Activated CD8-positive, alpha-beta memory T cell treated with anti-CD3 and anti-CD28 coated beads for 1 hour (primary cell): ENCODE measurements at places on chromosomes 1 and 21.

- DNase-seq = no peak
These were observed 326.4 kb upstream of the ADAMTS5 start for GRCh38 chr21:27293239-27293638.

DNA sequence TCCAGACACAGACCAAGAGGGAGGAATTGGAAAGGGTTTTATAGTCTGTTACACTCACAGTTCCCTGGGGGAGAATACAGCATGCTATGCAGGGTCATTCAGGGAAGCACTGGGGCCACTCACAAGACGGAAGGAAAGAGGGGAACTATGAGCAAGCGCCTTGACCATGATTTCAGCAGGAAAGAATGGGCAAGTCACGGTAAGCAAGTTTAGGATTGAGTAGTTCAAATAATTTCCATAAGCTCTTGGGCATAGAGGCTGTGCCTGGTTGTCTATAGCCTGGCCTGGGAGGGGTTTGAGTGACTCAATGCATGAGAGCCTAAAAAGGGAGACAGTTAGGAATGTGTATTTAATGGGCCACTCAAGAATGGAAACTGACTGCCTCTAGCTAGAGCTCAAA is 176.7 kb downstream of the TTLL7 start:
- DNase-seq = no peak

DNA sequence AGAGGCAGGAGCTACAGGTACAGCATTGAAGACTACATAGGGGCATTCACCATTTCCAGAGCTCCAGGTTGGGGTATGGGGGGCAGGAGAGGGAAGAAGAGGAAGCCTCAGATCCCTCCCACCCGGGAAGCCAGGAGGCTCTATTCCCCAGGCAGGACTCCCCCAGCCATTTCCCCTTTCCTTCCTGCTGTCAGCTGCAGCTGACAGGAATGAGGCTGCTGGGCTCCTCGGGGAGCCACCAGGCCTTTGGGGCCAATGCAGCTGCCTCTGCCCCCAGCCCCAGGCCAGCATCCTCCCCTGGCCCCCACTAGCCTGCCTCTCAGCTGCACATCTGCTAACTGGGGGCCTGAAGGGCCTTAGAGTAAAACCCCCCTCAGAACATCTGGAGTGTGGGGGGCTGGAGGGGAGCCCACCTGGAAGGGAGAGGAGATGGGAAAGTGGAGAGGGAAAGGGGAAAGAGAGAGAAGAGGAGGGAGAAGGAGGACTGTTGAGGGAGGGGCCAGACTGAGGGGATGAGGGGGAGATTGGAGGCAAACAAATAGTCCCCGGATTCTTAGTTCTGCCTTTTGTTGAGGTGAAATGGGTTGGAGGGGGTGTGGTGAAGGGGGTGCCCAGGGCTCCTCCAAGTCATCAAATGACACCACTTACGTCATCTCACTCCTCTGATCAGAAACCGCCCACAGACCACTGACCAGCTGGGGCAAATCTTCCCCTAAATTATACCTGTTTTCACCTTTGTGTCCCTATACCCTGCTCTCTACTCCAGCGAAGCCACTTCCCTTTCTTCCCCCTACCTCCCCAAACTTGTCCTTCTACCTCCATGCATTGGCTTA is 58.0 kb downstream of the LGR6 start:
- no peak for DNase-seq

DNA sequence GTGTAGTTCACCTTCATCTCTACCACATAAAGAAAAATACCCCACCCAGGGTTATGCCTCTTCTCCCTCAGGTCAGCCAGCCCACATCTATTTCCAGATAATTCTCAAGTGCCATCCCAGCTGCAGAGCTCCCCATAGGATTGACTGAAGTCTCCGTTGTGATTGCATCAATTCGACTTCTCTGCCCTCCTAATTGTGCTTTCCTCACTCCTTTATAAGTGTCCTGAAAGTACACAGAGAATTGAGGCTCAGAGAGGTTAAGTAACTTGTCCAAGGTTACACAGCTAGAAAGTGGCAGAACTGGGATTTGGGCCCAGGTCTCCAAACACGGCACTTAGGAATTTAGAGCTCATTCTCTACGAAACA is 15.0 kb downstream of the ZSWIM5 start:
- DNase-seq = no peak

GRCh38 chr1:209218981-209219380 is 364.5 kb upstream of the CAMK1G start:
- DNase-seq = no peak

GRCh38 chr1:186689907-186690306 is 9.7 kb upstream of the PTGS2 start:
- DNase-seq = no peak

DNA sequence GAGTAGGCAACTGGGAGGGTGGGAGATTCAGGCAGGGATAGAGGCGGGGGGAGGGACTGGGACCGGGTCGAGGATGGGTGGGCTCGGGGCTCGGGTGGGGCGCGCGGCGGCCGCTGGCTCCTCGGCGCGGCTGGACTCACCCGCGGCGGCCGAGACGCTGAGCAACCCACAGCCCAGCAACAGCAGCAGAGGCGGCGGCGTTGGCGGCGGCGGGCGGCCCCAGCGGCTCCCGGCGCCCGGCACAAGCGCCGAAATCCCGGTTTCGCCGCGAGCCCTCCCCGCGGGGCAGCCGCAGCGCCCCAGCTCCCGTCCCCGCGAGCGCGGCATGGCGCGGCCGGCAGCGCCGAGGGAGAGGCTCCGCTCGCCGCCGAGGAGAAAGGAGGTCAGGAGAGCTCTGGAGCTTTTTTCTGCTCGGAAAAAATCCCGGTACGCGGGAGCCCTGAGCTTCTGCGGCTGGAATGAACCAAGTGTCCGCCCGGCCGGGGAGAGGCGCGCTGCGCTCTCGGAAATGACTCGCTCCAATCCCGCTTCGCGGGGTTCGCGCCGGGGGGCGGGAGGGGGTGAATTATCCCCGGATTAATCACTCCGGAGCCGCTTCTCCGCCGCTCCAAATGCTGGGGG is at the start of gene CSMD2:
Gene CSMD2 (minus strand): TSS at position 460 of the 621 bp plus-strand sequence. CDS start 133 bp downstream, at position 327.
- DNase-seq = no peak

GRCh38 chr1:70916034-70916427 is 131.6 kb downstream of the PTGER3 start:
- no peak for DNase-seq

DNA sequence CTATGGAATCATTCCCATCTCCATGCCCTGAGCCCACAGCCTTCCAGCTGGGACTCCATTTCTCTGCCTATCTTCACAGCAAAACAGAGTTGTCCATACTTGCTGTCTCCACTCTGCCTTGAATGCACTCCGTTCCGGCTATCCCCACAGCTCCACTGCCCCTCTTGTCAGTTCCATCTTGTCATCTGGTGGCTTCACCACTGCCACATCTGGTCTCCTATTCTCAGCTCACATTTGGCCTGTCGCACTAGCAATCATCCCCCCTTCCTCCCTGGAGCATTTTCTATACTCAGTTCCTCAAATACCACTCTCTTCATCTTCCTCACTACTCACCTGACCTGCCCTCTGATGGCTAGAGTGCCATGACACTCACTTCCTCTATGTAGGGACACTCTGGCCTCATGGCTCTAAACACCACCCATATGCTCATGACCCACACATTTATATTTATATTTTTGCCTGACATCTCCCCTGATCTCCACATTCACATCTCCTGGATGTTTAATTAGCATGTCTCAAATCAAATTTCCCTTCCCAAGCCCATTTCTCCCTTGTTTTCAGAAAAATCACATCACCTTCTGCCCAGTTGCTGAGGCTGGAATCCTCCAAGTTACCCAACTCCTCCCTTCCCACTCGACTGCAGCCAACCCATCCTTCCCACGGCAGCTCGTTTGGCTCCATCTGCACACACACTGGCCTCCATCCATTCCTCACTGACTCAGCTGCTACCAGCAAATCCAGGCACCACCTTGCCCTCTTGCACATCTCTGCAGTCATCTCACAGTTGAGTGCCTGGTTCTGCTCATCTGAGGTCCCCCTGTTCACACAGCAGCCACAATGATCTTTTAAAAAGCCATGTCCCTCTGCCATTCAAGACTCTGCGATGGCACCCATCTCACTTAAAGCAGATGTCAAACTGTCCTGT is 6.1 kb downstream of the ZNF692 start:
- DNase-seq = no peak

- DNase-seq = no peak
These were observed 44.1 kb upstream of the WLS start for GRCh38 chr1:68276448-68276847.

DNA sequence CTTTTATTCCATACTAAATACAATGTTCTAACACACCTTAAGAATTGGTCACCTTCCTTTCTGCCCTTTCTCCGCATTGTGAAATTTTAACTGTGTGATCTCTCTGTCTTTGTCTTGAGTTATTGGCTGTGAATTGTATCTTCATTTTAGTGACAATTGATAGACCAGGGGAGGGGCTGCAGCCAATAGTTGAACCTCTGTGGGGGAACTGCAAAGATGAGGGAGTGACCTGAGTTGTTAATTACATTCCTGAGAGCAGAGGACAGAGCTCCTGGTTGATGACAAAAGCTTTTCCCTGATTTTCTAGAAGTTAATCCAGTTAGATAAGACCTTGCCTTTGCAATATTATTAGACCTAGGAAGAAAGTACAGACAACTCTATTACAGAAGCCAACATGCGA is 1535.7 kb downstream of the BRINP3 start:
- no peak for DNase-seq

DNA sequence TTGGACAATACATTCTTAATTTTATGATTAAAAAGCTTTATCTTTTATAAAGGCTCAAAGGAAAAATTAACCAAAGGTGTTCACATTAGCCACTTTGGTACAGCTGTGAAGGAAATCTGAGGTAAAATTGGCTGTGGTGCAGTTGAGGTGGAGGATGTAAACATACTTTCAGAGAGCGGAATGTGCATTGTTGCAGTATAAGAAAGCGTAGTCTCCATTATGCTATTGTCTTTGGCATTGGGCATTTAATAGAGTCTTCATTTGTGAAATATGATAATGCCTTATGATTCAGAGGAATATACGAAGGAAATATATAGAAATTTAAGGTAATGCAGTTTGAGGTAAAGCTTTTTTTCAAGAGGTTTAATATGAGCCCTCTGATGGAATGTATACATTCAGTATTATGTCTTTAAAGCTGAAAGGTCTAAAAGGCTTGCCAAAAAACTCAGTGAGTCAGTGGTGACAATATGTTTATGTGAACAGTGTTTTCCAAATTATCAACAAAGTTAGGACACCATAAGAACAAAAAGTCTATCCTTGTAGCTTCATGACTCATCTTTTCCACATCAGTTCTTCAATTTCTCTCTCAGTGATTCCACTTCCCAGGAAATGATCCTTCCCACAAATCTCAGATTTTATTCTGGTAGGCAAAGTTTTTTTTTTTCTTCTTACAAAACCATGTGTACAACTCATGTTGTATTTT is 26.9 kb upstream of the DDR2 start:
- no peak for DNase-seq

- DNase-seq = no peak
These were observed 119.8 kb downstream of the OSBPL9 start for GRCh38 chr1:51736702-51737101.

DNA sequence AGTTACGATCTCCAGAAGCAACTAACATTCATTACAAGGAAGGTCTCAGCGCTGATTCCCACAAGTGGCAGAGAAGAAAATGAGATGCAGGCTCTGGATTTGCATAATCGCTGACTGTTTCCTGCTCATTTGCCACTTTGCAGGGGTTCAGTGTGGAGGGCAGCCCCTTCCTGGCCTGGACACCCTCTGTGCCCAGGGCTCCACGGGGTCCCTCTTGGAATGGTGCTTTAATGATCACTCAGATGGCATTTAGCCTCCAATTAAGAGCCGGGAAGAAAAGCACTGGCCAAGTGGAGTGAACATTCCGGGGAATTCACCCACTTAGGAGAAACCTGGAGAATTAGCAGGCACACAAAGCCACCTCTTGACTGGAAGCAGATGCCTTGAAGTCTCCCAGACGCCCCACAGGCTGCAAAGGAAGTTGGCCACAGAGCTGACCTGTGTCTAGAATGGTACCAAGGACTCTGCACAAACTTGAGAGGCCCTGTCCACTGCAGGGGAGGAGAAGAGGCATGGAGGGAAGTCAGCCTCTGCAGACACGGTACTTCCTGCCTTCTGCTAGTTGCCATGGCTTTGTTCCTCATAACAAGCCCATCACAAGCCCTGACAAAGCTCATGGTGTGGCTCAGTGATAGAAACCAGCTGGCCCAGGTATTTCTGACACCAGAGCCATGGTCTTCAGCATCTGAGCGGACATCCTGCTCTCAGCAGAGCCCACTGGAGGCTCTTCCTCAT is 157.2 kb downstream of the KAZN start:
- no peak for DNase-seq

DNA sequence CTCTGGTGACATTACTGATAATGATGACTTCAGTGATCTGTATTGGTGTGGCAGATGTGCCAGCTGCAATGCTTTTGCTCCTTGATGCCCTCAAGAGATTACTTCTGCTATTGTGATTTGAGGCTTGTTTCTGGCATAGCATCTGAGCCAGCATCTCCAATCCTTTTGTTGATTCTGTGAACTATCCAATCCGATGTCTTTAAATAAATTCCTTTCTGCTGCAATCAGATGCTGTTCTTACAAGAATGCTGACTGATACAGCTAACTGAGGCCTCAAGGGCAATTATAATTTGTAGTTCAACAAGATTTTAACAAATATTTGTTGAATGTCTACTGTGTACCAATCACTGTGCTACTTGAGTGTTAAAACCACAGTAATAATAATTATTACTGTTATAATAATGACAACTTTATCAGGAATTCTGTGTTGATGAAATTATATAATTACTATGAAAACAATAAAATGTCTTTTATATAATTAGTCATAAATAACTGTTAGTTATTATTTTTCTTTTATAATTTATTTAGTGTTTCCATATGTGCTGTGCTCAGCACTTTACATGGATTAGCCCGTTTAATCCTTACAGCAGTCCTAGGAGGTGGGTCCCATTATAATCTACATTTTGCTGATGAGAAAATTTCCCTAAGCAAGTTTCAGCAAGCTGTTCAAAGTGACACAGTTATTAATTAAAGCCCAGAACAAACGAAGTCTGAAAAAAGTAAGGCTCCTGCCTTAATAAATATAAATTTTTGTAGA is 308.2 kb downstream of the BRINP3 start:
- DNase-seq = no peak

- DNase-seq = no peak
These were observed 5.5 kb upstream of the SYNJ1 start for GRCh38 chr21:32733356-32733755.

GRCh38 chr1:70554341-70554740 is 143.3 kb downstream of the CTH start:
- DNase-seq = no peak

DNA sequence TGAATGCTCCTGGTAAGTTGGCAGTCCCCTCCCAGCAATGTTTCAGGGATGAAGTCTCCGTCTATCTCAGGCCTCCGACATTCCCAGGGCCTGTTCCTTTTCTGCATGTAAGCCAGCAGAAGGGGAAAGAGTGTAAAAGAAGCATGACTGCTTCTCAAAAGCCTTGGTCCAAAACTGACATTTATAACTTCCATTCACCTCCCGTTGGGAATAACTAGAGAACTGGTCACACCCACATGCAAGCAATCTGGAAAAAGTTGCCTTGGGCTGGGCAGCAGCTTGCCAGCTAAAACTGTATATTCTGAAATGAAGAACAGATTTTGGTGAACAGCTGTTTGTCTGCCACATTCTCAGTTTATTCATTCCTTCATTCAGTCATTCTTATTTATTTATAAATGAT is 24.2 kb upstream of the NPL start:
- DNase-seq = no peak
